Endothelial cell (in vitro differentiated cells): ENCODE measurements at places on chromosomes 3 and 15.

DNA sequence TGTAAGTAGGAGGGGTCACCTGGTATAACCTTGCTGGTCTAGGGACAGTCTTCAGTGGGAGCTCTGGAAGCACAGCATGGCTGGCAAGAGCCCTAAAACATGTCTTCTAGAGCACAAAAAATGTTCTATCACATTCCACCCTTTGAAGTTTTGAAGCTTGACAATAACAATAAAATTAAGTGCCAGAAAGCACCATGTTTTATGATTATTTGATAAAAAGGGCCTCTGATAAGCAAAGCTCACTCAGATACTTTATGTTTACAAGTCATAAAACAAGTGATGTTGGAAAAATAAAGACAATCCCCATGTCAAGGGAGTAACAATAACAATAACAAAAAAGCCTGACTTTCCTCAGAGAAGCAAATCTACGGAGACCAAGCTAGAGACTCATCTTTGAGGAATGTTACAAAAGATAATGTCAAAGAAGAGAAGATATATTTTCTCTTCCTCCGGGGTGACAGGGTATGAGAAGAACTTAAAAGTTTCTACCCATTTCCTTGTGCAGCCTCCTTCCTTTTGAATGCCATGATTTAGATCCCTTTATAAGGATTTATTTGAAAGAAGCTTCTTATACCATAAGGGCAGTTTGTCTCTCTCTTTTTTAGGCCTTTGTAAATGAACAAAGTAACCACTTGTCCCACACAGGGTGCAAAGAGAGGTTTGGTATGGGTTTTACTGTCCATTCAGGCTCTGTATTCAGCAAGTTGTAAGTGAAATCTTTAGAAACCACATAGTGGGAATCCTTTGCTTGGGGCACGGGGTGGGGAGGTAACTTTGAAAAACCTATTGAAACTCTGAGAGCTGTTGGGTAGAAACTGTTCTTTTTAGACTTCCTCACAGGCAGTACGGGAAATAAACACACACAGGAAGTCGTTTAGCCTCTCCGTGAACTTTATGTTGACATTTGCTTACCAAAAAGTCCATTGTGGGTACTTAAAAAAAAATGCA lies 109.6 kb upstream of the RBMS3 start:
- DNase-seq, result no peak

- no peak for DNase-seq
Measured at GRCh38 chr3:51375571-51375970, 9.5 kb upstream of the MANF start.

DNA sequence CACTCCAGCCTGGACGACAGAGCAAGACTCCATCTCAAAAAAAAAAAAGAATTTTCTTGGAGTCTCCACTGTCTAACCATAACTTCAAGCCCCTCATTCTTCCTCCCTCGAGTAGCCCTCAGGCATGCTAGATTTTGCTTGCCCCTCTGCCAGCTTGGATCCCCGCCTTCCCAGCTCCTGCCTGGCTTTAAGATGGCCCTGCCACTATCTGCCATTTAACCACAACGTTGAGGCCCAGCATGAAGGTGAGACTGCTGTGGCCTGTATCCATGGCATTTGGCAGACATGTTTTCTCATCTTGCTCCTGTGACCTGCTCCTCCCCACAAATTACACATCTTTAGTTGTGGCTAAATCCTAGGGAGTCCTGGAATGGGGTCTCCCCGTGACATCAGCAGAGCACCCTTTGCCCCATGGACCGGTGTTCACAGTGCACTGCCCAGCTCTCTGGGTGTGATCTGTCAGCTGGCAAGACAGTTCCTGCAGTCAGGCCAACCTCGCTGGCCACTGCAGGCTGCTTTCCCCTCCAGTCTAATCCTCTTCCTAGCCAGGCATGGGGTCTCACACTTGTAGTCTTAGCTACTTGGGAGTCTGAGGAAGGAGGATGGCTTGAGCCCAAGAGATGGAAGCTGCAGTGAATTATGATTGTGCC lies 10.4 kb downstream of the VPS18 start:
- DNase-seq, result no peak

- DNase-seq, result no peak
Measured at GRCh38 chr3:56748663-56749231, 53.0 kb downstream of the ARHGEF3 start.

GRCh38 chr15:77831986-77832385 lies 199.3 kb upstream of the LINGO1 start:
- no peak for DNase-seq

GRCh38 chr3:196268284-196269163 lies 19.0 kb downstream of the PCYT1A start:
- DNase-seq, result no peak

DNA sequence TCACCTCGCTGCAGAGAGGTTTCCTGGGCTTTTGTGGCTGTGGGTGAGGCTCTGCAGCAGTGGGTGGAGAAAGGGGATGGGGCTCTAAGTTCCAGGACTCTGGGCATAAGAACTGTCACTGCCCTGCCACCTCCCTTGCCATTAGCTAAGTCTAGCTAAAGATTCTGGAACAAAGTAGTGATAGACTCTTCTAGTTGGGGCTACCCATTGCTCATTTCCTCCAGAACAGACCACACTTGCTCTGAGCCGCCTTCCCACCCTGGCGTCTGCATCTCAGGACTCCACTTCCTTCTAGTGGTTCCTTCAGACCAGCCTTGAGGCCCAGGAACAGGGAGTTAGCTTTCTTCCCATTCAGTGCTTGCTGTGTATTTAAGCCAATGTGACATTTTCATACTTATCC lies 7.5 kb downstream of the ARHGAP31 start:
- no peak for DNase-seq

GRCh38 chr3:153866901-153867300 lies 254.3 kb upstream of the ARHGEF26 start:
- DNase-seq, result no peak

DNA sequence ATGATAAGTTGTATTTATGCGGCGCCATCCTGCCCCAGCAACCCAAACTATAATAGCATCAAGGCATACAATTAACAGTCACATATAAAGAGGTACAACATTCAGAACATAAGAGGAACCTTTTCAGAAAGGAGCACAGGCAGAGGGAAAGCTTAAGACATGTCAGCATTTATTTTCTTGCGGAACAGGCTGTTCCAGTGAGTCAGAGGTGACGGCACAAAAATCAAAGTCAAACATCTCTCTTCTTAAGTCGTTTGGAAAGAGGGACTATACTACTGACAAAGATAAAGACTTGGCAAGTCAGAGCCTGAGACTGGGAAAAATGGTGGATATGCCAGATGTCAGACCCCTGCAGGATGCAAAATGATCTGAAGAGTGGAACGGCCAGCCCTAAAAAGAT lies 128.4 kb downstream of the CTNNB1 start:
- no peak for DNase-seq

- no peak for DNase-seq
Measured at GRCh38 chr3:126533506-126533905, 9.6 kb downstream of the CHST13 start.

DNA sequence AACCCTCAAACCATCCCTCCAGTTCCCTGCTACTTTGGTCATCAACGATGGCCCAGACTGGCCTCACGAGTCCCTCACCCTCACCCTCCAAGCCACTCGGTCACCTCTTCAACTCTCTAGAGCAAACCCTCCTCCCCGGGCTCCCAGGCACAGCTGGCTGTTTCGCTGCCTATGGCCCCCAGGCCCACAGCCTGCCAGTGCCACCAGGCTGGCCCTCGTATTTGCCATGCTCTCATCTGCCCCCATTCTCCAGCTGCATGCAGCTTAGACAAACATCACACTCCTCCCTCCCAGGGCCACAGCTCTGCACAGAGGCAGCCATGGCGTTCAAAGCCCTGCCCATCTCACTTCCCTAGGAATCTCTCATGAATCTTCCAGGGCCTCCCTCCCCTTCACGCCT lies 13.8 kb downstream of the RAB43 start:
- no peak for DNase-seq

- DNase-seq, result no peak
Measured at GRCh38 chr3:133965013-133965570, 64.6 kb downstream of the SLCO2A1 start.

DNA sequence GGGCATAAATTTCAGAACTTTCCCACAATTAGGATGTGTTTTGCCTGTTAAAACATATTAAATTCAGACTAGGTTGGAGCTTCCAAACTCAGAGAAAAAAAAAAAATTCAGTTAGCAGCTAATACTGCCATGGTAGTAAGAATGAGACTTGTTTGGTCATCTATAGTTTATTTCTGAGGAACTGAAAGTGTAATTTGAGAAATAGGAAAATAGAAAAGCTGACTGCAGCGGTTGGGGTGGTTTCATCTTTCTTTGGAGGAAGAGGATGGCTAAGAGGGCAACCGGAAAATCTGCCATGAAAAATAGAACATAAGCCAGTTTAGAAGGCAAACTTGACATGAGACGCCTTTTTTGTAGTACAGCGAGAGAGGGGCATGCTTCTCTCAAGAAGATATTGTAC lies 371.2 kb upstream of the ROBO2 start:
- no peak for DNase-seq

GRCh38 chr15:99613887-99614647 lies 48.3 kb downstream of the MEF2A start:
- no peak for DNase-seq

DNA sequence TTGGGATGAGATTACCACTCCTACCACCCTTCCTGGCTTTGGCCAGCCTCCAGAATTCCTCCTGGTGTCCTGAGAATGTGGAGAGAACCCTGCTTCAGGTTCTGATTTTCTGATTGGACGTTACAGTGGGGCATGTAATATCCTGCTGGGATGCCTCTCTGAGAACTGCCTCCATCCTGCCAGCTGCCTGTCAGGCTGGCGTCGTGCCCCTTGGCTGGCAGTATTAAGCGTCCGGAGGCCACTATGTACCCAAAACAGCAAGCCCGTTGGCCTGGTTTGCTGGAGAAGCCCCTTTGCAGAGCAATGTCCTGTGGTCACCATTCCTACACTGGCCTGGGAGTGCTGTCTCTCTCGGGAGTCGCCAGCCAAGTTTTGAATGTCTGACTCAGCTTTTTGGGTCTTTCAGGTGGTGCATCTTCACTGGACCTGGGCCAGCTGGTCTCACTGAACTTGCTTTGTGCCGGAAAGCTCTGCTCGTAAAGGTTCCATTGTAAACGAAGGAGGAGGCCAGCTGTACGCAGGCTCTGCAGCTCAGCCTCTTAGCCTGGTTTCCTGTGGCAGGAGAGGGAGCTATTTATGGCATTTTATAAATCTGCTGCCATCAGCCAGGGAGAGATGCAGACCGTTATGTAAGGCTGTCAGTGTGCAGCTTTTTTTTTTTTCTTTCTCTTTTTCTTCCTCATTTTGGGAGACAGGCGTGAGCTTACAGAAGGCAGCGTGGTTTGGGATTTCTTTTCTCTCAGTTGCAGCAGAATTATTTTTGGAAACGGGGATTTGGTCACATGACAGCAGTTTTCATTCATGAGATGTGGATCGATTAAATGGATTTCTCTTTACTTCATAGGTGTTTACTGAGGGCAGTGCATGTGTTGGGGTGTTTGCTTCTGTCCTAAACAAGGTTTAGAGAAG lies 19.0 kb upstream of the TRAK1 start:
- DNase-seq, result no peak
